ENCODE measurements at places on chromosomes 5 and 9.

GRCh38 chr5:133238426-133239205 is 186.8 kb downstream of the HSPA4 start:
- no peak for DNase-seq

GRCh38 chr9:131516100-131516499 is 13.4 kb downstream of the POMT1 start:
- DNase-seq = no peak

- DNase-seq = no peak
Measured at GRCh38 chr9:81825846-81826516, 102.2 kb upstream of the SPATA31D4 start.

- no peak for DNase-seq
Measured at GRCh38 chr5:142630927-142631539, 54.9 kb downstream of the FGF1 start.

DNA sequence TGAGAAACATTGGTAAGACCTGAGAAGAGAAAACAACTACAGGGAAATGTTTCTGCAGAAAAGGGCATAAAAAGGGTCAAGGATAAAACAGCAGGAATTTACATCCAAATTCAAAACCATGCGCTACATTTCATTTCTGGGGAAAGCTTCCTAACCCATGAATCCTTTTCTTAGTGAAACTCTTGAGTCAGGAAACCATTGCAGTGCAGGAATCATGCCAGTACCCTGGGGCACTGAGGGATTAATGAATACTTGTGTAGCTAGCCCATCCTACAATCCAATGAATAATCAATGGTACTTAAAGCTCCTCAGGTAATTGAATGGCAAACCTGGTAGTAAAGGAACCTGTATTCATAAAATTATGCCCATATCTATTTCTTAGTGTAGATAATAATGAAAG is 580.5 kb downstream of the TLE1 start:
- no peak for DNase-seq

DNA sequence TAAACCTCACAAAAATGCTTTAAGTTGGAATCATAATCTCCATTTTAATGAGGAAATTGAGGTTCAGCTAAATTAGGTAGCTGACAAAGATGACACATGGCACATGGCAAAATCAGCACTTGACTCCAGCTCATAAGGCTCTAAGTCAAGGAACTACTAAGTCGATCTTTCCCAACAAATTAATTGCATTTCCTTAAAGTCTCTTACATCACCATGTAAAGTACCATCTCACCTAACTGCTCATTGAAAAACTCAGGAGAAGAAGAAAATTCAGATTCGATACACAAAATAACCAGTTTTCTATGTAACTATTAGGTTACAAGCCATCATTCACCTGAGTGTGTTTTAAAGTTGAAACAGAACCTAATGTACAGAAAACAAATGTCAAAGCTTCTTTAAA is 85.8 kb upstream of the IFNE start:
- DNase-seq = no peak

GRCh38 chr5:37005252-37005651 is 128.7 kb downstream of the NIPBL start:
- DNase-seq = no peak

- no peak for DNase-seq
Measured at GRCh38 chr5:41870627-41871048, 413 bp upstream of the OXCT1 start.

DNA sequence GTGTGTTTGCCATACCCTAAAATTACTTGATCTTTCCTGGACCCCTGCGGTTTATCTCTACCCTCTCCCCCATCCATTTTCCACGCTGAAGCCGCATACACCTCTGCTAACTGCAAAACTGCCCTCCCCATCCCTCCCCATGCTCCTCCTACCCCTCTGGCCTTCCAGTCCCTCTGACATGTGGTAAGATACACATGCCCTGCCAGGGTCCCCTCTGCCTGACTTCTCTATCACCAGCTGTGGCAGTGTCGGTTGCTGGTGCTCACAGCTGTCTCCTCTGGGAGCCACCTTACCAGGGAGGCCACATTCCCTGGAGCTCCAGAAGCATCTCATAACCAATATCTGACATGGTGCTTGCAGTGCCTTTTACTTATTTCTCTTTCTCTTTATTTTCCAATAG is 58.9 kb upstream of the COL15A1 start:
- no peak for DNase-seq
